ENCODE measurements at places on chromosomes 11 and 22.

DNA sequence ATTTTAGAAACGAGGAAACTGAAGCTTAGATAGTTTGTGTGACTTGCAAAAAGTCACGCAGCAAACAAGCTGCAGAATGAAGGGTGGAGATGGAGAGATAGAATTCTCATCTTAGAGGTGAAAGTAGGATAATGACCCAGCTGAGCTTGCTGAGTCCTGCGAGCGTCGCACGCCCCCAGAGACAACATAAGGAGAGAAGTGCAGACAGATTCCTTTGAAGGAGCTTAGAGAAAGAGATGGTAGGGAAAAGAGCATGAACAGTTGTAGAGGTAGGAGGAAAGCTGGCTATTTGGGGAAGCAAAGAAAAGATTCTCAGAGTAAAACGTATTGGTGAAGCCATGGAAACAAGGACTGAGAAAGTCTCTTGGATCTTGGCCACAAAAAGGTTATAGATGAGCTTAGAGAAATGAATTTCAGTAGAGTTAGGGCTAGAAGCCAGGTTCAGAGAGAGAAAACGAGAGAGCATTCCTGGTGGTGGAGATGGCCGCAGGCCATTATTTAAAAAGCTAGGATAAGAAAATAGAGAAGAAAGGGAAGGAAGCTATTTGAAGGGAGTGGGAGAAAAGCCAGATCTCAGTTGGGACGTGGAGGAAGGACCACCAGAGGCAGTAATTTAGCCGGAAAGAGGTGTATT is 44.8 kb downstream of the FAM83F start:
- no peak for DNase-seq

- DNase-seq: no peak
These were observed 110.0 kb downstream of the KIAA1671 start for GRCh38 chr22:25062386-25063085.

- DNase-seq: no peak
These were observed 3.3 kb downstream of the BDNF start for GRCh38 chr11:27696961-27697360.

- no peak for DNase-seq
These were observed 3.7 kb downstream of the MS4A1 start for GRCh38 chr11:60459345-60459744.

GRCh38 chr22:30948930-30949342 is 19.6 kb downstream of the MORC2 start:
- DNase-seq: peak; percentile 35

DNA sequence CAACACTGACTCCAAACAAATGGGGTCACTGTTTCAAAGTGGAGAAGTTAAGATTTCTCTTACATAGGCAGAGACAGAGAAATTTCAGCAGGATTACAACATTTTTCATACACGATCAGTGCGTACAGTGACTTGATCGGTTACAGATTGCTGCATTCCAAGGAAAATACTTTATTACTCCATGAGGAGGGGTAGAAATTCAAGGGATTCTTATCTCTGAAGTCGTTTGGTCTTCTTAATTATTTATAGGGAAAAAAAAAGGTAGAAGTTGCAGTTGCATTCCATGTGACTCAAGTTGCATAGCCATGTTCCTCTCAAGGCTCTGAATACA is 10.7 kb upstream of the SMIM38 start:
- DNase-seq: no peak

DNA sequence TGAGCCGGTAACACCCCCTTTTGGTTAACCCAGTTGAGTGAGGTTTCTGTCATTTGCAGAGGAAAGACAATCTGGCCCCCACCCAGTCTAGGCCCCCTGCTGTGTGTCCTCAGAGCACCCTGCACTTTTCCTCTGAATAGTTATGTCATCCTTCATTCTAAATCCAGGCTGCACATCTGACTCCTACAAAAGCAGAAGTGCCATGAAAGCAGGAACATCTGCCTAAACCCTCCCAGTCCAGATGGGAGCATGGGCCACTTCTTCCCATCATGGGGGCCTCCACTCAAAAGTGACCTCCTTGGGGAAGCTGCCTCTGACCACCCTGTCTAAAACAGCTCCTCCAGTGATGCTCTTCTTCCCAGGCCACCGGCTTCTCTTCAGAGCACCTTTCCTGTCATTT is 53.7 kb upstream of the HMGXB4 start:
- no peak for DNase-seq

DNA sequence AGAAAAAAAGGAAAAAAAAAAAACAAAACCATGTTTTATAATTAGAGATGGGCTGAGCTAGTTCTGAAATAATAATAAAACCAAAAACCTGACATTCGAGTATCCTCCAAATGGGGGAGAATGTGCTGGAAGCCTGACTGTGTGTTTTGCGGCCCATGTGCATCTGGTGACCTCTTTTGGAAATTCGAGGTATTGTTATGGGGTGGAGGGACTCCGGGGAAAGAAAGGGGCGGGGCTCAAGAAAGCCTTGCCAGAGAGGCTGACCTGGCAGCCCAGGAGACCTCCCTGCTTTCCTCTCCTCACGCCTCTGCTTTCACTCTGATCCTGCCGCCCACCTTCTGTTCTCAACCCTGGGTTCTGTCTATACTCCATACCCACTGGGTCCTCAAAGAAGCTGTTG is 72.9 kb downstream of the CTTN start:
- DNase-seq: no peak

GRCh38 chr22:37750596-37751162 is 53.8 kb downstream of the TRIOBP start:
- DNase-seq: no peak

GRCh38 chr22:45534339-45535192 is 31.9 kb downstream of the FBLN1 start:
- no peak for DNase-seq

DNA sequence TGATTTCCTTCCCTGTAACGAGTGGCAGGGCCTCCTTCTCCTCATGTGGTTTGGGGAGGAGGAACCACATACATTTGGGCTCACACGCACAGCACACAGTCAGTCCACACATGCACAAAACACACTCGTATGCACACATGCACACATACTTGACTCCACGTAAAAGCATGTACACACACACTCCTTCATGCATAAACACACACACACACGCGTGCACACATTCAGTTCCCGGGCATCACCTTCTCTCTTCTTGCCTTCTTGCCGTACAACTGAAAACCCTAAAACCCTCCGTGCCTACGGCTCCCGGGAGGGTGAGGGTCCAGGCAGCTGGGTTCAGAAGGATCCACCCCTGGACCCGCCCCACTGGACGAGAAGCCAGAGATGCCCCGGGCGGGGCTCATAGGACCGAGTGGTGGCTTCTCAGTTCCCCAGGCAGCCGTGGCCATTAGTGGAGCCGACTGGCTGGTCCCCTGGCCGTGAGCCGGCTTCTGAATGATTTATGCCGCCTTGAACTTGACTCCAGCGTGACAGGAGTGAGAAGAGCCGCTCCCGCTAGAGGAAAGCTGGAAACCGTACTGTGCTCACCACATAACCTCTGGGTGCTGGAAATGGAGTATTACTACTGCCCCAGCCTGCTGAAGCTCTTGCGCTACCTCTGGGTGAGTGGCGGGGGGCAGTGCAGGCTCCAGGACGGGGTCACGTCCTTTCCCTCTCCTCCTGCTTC is 117.4 kb downstream of the KIAA1671 start:
- DNase-seq: peak; percentile 47

DNA sequence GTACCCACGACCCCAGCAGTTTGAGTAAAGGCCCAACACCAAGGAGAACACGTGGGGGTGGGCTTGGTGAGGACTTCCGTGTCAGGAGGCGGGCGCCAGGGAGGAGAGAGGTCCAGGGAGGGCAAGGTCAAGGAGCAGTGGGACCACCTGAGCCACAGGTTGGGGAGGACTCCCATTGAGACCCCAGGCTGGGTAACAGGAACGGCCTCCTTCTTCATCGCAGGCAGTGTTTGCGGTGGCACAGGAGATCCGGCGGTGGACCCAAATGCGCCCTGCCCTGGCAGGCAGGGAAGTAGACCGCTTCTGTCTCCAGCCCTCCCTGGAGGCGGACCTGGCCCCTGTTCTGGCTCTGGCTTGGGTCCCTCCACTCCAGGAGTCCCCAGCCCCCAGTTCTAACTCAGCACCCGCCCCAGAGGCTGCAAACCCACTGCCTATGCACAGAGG is 5.9 kb upstream of the TBX1 start:
- DNase-seq: no peak

- DNase-seq: no peak
These were observed 20.2 kb upstream of the CHKA start for GRCh38 chr11:68141246-68142027.

GRCh38 chr11:35826949-35827348 is 116.9 kb upstream of the LDLRAD3 start:
- DNase-seq: no peak

Data from stromal cell of bone marrow (primary cell).